ENCODE measurements at places on chromosomes 4 and X.

DNA sequence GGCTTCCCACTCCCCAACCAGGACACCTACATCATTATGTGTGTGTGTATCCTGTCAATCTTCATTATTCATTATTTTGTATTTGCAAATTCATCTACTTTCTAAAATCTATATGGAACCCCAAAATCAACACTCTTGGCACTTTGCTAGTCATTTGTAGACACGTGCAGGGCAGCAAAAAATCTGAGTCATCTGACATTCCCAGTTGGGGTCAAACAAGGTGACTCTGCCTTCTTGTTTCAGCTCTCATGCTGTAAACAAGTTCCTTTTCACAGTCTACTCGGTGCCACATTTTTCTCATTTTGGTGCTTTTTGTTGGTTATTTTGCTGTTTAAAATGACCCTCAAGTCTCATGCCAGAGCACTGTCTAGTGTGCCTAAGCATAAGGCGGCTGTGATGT lies 5.9 kb downstream of the MRFAP1L1 start:
- DNase-seq, result no peak

DNA sequence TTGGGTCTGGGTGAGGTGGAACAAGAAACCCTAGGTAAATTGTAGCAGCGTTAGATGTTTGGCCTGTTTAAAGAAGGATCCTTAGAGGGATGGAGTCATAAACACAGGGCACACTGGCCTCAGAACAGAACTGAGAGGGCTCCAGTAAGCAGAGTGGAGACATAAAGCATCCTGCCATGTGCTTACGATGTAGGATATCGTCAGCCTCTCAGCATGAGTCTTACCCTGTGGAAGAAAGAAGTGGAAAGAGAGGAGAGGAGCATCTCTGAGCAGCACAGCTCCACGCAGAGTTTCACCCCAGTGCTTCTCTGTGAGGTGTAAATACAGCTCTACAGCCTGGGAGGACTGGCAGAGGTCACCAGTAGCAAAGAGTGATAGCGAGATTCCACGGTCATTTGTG lies 27.8 kb upstream of the SORBS2 start:
- no peak for DNase-seq

GRCh38 chr4:15149839-15150592 lies 147.7 kb downstream of the CPEB2 start:
- DNase-seq, result no peak

- no peak for DNase-seq
Measured at GRCh38 chr4:143667461-143667860, 33.0 kb downstream of the FREM3 start.

DNA sequence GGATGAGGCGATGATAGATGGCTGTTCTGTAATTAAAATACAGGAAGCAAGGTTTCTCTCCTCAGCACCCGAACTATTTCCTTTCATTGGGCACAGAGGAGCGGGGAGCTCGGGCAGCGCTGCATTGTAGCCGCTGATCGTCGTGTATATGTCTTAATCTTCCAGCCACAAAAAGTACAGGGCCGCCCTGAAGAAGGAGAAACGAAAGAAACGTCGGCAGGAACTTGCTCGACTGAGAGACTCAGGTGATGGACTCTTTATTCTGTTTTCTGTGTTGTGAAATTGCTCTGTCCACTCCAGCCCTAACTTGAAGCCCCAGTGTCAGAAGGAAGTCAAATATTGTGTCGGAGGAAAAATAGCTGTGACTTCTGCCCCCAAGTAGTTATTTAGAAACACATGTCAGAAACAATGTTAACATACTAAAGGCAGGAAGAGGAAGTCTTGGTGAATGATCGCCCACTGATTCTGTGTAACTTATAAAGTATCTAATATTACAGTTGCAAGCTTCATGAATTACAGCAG lies 546 bp downstream of the ZRSR2 start:
- no peak for DNase-seq

DNA sequence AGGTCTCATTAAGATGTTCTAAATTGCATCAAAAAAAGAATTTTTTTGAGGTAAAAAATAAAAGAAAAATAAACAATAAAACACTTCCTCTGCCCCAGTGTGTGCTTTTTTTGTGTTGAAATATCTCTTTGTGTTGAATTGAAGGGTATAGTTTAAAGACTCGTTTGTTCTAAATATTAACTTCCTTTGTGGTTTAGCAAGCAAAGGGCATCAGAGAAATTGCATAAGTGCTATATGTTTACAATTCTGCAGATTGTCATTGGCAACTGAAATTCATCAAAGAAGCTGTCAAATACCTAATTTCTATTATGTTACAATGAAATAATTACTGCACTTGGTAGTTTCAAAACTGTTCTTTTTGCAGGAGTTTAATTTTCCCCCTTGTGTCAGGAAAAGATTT lies 260.5 kb downstream of the DKK2 start:
- DNase-seq, result no peak
